ENCODE measurements at places on chromosomes 2 and 18.

- no peak for DNase-seq
Measured at GRCh38 chr18:11925800-11926481, 17.8 kb upstream of the MPPE1 start.

- DNase-seq = no peak
Measured at GRCh38 chr18:9905401-9905922, 8.4 kb upstream of the VAPA start.

GRCh38 chr2:101464841-101465240 lies 10.1 kb downstream of the RFX8 start:
- no peak for DNase-seq

- DNase-seq = no peak
Measured at GRCh38 chr2:217789736-217790181, 213.0 kb downstream of the TNS1 start.

DNA sequence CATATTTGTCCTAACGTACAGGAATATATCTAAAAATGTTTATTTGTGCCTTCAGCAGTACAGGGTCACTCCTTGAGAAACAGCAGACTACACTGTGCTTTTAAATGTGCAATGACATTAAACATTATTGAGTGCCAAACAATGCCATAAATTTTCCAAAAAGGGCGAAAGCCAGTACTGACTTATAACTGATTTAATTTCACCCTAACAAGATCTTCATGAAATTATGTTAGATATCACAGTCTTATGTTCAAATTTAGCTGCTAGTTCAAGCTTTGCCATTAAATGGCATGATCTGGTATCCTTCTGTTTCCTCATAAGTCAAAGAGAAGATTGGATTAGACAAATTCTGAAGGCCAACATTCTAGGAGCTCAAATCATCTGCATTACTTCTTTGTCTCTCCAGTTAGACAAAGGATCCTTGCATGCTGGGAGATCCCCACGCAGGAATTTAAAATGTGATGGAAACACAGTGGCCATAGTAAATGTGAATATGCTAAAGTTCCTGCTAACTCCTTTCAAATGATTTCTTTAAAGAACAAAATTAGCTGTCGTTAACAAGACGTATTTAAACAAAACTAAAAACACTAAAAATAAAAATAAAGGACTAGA lies 129.3 kb upstream of the STON1 start:
- DNase-seq = no peak

DNA sequence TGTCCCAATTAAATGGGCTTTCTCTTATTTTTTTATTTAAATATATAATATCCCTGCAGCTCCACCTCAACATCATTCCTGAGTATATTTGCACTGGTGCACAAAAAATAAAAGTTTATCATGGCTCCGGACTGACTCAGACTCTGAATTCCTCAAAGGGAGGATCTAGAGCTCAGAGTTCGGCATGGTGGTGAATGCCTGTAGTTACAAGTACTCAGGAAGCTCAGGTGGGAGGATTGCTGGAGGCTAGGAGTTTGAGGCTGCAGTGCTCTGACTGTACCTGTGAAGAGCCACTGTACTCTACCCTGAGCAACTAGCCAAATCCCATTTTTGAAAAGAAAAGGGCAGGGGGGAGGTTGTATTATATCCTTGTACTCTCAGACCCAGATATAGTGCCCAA lies 52.8 kb upstream of the NRXN1 start:
- DNase-seq = no peak

DNA sequence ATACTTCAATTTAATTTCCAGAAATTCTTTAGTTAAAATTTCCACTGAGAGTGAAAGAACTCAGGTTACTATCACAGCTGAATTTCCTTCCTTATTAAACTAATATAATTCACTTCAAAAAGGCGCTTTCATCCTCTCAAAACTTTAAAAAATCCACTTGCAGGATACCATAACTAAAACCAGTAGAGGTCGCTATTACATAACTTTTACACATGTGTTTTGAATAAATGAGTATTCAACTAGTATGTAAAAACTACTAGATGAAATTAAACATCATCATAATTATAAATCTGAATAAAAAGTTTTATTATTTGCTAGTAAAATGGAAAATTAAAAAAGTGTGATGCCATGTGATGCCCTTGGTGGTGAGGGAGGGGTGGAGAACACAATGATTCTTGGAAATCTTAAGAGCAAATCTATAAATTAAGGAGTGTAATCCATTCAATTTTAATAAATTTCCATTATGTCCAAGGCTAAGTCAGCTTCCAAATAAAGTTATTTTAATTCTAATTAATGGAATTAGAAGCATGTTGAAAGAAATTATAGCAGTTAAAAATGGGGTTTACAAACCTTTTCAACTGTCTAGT lies 61.4 kb downstream of the SOS1 start:
- peak; percentile 12 for DNase-seq

- DNase-seq = no peak
Measured at GRCh38 chr2:199693861-199694260, 157.1 kb downstream of the FTCDNL1 start.

- DNase-seq = peak; percentile 26
Measured at GRCh38 chr2:227163485-227163997, 464 bp downstream of the COL4A4 start.

DNA sequence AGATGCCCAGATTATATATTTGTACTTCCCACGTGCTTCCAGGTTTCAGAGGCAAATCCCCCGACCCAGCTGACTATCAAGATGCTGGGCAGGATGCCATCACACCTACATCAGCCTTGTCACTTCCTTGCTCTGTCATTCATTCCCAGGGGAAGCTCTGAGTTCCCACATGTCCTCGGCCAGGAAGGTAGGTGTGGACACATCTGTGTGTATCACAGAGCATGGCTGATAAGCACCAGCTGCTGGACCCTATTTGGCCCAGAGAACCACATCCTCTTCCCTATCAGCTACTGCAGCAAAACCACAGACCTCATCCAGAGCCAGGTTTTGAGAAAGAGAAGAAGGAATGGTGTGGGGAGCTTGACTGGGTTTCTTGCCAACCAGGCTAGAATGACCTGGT lies 31.9 kb upstream of the ITGA6 start:
- no peak for DNase-seq

GRCh38 chr18:57171026-57171425 lies 24.1 kb downstream of the BOD1L2 start:
- no peak for DNase-seq

DNA sequence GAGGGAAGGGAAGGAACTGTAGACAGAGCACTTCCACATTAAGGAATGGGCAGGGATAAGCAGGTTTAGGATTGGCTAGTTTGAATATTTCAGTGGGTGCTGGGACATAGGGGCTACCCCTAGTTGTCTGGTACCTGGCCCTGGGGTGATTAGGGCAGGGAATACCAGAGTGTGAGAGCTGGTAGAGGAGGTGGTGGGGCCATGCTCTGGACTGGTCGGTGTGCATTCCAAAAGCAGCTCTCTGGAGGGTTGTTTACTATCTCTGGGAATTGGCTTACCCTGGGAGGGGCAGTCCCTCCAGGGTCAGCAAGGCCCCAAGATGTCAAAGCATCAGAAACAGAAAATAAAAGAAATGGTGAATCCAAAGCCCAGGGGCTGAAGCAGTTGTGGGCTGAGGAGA lies 103.8 kb downstream of the LAMA3 start:
- no peak for DNase-seq

DNA sequence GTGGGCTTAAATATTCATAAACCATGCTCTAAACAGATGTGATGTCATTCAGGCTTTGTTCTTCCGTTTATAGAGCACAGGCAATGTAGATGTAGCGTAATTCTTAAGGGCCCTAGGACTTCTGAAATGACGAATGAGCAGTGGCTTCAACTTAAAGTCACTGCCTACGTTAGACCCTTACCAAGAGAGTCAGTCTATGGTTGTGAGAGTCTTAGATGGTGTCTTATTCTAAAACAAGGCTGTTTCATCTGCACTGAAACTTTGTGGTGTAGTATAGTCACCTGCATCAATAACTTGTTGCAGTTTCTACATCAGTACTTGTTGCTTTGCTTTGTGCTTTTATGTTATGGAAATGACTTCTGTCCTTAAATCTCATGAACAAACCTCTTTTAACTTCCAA lies 56.0 kb downstream of the PIK3C3 start:
- DNase-seq = no peak

GRCh38 chr2:230684270-230685168 lies 28.1 kb upstream of the CAB39 start:
- peak; percentile 60 for DNase-seq

DNA sequence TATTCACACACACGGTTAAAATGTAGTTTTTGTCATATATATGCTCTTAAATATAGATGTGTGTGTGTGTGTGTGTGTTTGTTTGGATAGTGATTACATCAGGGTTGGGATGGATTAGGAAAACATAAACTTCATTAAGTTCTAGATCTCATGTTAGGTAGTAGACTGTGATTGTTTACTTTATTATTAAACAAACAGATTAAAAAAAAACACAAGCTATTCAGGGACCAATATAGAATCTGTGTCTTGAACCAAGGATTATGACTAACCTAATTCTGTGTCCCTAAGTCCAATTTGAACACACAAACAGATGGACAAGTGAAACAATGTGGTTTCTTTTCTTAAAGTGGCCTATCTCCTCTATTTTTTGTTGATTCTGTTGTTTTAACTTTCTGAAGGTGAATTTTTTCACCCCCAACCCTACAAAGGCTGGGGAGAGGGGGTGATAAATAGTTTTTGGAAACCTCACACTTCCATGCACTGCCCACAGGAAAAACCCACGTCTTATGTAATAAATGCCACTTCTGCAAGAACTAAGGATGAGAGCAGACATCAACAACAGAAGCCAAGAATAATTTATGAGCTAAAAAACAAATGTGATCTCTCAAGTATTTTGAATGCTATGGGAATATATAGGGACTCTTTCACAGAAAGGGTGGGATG lies 40.7 kb downstream of the IL1R2 start:
- DNase-seq = no peak

DNA sequence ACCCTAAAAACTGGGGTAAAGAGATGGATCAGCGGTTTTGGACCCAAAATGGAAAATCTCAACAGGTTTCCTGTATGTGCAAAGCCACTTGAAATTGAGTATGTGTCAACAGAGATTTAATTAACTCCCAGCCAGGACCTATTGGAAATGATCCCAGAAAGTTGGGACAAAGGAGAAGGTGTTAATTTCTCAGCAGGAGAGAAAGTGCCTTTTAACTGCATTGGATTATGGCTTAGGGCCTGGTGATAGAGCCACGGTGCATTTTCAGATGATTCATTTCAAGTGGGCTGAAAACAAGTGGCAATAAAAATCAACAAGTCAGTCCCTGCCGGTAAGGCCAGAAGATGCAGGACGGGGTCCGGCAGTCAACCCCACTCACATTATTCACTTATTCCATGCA lies 80.2 kb upstream of the BCL11A start:
- no peak for DNase-seq

GRCh38 chr2:235135195-235135965 lies 183.6 kb downstream of the SH3BP4 start:
- DNase-seq = no peak

DNA sequence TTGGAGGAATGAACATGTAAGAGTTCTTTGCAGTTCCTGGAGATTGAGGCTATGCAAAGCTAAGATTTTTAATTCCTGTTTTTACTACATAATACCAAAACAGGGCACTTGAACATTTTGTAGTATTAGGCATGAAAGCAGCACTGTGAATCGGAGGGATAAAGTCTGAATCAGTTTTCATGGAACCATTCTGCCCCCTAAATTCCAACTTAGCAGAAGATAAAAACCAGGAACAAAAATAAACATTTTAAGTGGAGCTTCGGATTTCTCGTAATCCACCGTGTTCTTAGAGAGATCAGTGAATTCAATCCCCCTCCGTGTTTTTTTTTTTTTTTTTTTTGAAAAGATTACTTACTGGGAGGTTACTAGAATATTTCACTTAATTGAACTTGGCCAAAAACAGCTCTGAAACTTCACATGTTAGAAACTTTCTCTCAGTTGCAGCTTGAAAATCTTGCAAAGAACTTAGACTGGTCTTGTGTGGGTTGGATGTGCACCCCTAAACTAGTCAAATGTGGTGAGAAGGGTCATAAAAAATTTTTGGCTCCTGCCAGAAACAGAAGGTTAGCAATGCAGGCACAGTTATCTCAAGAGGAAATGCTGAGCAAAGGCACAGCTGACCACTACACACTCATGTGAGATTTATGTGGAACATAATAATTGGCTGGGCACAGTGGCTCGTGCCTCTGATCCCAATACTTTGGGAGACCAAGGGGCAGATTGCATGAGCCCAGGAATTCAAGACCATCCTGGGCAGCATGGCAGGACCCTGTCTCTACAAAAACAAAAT lies 145.4 kb upstream of the RNF152 start:
- no peak for DNase-seq

DNA sequence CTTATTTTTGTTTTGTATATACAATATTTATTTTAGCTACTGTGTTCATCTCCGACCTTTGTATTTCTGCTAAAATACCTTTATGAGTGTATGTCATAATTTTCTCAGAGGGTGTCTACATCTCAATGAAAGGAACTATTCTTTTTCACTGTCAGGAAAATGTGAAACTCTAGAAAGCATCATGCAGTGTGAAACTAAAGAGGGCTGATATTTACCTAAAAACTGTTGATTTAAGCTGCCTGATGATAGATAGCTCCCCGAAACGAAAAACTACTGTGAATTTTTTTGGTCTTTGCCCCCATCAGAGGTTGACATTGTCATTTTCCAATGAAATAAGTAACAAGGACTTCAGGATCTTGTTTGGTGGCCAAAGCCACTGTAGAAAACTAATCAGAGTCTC lies 38.8 kb downstream of the TMEM178A start:
- DNase-seq = no peak

- DNase-seq = peak; percentile 26
Measured at GRCh38 chr18:62717169-62717924, 2.0 kb downstream of the PHLPP1 start.

DNA sequence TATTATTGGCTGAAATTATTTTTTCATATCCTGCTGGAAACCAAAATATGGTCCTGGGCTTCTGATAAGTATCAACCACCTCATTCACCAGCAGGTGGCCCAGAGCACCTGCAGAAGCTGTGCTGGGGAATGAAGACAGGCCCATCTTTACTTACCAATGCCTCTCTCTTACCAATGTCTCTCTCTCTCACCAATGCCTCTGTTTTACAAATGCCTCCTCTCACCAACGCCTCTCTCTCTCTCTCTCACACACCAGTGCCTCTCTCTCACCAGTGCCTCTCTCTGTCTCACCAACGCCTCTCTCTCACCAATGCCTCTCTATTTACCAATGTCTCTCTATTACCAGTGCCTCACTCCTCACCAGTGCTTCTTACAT lies 2.3 kb upstream of the MAL start:
- peak; percentile 40 for DNase-seq

GRCh38 chr2:195472501-195473234 lies 184.4 kb upstream of the SLC39A10 start:
- no peak for DNase-seq

DNA sequence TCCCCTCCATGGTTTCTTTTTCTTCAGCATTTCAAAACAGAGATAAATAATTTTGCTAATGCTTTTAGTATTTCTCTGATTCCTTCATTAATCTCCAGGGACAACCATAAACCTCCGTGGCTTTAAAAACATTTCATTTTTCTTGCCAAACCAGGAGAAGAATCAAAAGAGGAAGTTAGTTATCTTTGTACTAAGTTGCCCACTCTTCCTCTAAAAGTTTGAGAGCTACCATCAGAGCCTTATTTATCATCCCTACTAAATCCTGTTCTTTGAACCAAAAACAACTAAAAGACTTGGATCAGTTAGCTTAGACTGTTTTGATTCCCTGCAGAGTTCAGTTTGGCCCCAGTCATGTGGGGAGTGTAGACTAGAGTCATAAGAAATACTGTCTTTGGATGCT lies 208.4 kb downstream of the SETBP1 start:
- DNase-seq = no peak

GRCh38 chr2:8606649-8607550 lies 75.0 kb upstream of the ID2 start:
- no peak for DNase-seq

All from A549 (cell line).